Stimulated activated CD4-positive, alpha-beta T cell treated with anti-CD3 and anti-CD28 coated beads, TNF-alpha, amount 100 ng/mL, for 1 hour (primary cell): ENCODE measurements at places on chromosomes 13 and 19.

- DNase-seq = no peak
Observed at GRCh38 chr19:18878858-18879578, 16.9 kb downstream of the CERS1 start.

DNA sequence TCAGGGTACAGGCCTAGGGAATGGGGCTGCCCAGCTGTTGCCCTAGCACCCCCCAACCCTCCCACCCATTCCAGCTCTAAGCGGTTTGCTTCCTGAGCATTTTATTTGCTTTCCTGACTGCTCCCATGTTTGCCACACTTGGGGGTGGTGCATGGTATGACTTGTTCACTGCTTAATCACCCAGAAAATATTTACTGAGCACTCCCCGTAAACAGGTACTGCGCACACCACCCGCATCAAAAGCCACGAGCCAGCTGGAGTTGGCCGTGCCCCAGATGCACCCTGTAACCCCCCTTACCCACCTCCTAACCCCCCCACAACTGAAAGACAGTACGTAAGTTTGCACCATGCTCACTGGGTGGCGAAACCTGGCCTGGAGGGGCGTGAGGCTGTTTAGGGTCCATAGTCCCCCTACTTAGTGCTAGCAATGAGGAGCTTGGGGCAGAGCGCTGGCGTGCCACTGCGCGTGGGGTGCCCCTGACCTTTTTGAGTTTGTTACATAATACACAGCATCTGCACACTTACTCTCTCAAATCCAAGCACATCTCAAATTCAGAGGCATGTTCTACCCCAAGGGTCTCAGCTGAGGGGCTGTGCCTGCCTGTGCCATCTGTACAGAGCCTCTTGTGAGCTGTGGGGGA lies 29.8 kb downstream of the DPF1 start:
- DNase-seq = no peak

DNA sequence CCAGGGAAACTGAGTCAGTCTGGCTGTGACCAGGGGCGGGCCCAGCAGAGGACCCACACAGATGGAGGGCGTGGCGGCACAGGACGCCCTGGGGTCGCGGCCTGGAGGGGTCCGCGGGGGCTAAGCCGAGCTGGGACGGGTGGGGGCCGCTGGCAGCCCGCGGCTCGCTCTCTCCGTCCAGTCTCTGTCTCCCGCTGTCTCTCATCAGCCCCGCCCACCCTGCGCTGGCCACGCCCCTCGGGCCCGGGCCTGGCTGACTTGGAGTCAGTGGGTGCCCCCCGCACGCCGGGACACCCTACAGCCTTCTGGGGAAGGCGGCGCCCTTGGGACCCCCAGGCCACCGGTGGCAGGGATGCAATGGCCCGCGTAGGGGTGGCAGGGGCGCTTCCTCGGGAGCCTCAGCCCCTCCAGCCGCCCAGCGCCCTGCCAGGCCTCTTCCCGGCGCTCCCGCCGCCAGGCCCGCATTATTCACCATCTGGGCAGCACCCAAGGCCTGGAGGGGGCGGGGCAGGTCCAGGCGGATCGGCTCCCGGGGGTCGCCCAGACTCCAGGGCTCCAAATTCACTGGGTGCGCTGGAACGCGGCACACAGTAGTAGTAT lies at the start of gene TBXA2R:
TBXA2R (minus strand) TSS at position 186 of the 600 bp plus-strand sequence. CDS start 6,241 bp downstream, outside the sequence.
- DNase-seq = peak; percentile 51

GRCh38 chr13:46179491-46179908 lies 2.5 kb downstream of the LCP1 start:
- DNase-seq = peak; percentile 53

DNA sequence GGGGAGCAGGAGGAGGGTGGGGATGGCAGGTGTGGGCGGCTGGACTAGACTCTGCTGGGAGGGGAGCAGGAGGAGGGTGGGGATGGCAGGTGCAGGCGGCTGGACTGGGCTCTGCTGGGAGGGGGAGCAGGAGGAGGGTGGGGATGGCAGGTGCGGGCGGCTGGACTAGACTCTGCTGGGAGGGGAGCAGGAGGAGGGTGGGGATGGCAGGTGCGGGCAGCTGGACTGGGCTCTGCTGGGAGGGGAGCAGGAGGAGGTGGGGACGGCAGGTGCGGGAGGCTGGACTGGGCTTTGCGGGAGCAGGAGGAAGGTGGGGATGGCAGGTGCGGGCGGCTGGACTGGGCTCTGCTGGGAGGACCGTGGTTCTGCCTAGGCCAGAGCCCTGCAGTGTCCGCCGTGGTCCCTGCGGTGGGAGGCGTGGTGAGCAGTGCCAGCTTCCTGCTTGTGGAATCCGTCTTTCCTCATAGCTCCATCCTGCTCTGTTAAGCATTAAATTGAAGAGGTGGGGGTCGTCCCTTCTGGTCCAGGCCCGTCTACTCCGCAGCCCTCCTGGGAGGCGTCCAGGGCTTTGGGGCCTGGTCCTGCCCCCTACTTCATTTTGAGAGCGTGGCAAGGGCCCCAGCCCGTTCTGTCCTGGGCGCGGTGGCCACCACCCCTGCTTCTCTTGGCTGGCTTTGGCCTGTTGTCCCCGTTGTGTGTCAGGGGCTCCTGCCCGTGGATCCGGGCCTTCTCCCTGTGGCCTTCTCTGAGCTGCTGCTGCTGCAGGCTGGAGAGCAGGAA lies 4.7 kb downstream of the SPPL2B start:
- DNase-seq = no peak

DNA sequence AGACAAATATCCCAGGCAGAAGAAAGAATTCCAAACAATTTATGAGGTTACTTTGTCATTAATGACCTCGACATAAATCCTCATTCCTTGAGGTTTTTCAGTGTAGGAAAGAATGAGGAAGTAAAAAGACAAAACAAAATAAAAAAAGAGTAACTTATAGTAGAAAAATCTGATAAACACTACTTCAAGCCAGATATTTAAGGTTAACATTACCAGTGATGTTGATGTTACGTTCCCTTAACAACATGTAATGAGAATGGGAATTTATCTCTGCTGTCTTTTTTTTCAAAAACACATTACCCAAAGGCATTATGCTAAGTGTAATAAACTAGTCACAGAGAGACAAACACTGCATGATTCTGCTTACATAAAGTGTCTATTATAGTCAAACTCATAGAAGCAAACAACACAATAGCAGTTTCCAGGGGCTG lies 935.1 kb downstream of the SLITRK1 start:
- no peak for DNase-seq

DNA sequence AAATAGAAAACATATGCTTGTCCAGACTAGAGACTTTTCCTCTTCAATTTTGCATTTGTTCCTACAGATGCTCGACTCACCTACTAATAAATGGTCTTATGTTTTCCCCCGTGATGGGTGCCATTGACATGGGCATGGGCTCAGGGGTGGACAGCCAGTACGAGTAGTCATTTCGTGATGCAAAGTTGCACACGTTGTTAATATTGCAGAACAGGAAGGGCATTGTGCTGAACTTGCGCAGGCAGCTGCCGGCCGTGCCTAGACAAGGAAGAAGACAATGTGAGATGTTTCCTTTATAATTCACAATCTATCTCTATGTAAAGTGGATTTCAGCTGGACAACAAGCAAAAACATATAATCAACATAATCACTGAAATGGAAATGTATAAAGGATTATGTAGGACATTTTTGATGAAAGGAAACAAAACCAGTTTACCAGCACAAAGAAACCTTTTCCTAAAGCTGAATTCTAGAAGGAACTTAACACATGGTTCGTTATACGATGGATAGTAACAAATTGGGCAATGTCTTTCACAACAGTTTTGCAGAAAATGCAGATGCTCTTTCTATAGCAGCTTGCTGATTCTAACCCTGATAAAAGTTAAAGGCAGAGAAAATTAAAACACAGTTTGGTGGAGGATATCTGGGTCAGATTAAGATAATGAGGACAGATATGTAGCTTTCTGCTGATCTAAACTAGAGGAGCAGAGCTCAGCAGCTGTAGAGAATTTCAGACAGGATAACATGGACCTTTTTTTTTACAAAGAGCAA lies 145.7 kb downstream of the COL4A1 start:
- no peak for DNase-seq

DNA sequence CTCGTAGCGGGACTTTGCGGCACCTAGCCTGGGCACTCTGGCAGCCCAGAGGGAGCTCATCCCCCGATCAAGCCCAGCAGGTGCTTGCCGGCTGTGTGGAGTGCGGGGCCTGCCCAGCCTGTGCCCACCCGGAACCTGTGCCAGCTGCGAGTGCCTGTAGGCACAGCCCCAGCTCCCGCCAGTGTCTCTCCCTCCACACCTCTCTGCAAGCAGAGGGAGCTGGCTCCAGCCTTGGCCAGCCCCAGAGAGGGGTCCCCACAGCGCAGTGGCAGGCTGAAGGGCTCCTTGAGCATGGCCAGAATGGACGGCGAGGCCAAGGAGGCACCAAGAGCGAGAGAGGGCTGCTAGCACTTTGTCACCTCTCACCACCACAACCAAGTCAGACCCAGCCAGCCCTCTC lies 55.5 kb upstream of the C1QTNF9B start:
- no peak for DNase-seq

DNA sequence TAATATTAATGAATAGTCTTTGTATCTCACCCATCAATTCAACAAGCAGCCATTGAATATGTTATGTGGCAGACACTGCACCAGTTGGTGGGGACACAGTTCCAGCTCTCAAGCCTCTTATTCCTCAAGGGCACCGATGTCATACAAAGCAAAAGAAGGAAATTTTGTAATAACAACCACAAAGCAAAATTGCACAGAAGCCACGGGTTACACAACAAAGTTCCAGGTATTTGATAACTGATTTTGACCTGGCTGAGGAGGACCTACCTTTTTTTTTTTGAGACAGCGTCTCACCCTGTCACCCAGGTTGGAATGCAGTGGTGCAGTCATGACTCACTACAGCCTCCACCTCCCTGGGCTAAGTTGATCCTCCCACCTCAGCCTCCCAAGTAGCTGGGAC lies 266.7 kb downstream of the FOXO1 start:
- DNase-seq = no peak

- no peak for DNase-seq
Observed at GRCh38 chr13:93758575-93758974, 532.0 kb downstream of the GPC6 start.

- DNase-seq = no peak
Observed at GRCh38 chr13:27472941-27473340, 22.6 kb upstream of the MTIF3 start.

- DNase-seq = no peak
Observed at GRCh38 chr19:43290568-43291359, 21.4 kb upstream of the PSG9 start.

- no peak for DNase-seq
Observed at GRCh38 chr19:50418176-50419021, at the start of gene SPIB. TSS of gene SPIB (plus strand) at chr19:50418938. CDS start at chr19:50418963, 25 bp downstream.

- DNase-seq = no peak
Observed at GRCh38 chr13:112529216-112529615, 58.7 kb downstream of the TUBGCP3 start.

DNA sequence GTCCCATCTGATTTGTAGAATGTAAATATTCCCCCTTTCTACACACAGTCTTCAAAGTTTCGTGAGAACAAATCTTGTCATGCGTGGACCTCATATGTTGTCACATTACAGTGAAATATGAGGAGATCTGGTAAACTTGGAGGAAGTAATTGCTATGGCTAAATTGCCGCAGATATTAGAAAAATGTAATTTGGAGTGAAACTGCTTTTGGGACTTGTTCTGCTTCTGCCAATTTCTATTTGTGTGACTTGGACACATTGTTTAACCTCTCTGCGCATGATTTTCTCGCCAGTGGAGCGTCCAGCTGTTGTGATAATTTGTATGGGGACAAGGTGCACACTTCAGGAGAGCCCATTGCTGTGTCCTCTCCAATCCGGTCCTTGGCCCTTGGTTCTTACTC lies 693.1 kb upstream of the SLC10A2 start:
- DNase-seq = no peak

DNA sequence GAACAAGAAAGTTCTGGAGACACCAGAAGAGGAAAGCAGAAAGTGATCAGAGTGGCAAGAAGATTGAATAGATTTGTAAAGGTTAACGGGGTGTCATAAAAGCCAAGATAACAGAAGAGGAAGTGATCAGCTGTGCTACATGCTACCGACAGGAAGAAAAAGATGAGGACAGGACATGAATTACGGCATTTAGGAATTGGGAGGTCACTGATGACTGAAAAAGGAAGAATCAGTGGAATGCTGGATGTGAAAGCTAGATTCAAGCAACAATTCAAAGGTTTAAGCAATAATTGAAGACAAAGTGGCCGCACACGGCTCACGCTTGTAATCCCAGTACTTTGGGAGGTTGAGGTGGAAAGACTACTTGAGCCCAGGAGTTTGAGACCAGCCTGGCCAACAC lies 15.1 kb downstream of the ZNF160 start:
- DNase-seq = no peak

DNA sequence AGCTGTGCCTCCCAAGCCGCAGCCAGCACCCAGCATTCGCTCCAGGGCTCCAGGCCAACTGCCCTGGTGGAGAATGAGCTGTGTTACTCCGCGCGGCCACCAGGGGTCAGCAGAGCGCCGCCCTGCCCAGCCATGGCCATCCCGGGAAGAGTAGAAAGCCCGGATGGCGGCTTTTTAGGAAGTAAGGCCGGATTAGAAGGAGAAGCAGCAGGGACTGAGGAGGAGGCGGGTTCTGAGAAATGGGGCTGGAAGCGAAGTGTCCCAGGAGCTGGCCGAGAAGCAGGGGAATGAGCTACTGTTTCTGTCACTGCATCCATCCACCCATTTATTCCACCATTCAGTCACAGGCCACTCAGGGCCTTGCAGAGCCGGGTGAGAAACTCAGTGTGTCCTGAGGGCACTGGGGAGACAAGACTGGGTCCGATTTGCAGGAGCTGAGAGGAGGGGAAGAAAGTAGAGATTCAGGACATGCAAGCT lies 6.6 kb upstream of the NPAS1 start:
- peak; percentile 60 for DNase-seq

DNA sequence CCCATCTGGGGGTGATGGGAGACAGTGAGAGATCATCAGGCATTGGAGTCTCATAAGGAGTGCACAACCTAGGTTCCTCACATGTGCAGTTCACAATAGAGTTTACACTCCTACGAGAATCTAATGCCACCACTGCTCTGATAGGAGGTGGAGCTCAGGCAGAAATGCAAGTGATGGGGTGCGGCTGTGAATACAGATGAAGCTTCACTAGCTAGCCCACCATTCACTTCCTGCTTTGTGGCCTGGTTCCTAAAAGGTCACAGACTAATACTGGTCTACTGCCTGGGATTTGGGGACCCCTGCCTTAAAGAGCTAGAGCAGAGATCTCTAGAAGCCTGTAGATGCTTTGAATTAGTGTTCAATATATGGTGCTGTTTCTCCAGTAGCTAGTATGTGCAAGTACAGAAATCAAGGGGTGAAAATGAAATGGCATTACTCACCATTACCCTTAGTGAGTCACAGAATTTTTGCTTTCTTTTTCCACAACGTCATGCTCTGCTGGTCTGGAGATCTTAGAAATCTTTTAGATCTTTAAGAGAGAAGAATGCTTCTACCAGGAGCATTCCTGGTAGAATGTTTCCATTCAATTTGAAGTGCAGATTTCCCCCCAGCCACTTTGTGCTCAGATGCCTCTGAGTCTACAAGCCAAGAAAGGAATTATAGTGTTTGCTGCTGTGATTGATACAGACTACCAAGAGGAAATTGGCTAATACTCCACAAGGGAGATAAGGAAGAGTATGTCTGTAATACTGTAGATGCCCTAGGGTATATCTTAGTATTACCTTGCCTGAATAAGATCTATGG lies 2301.2 kb downstream of the PCDH9 start:
- DNase-seq = no peak

- DNase-seq = no peak
Observed at GRCh38 chr13:76380446-76381065, 505.6 kb downstream of the KCTD12 start.

GRCh38 chr13:48054601-48055000 lies 17.1 kb downstream of the NUDT15 start:
- no peak for DNase-seq

GRCh38 chr19:9799162-9799561 lies 19.7 kb downstream of the FBXL12 start:
- DNase-seq = no peak

- DNase-seq = no peak
Observed at GRCh38 chr13:44046428-44046827, 166.7 kb downstream of the LACC1 start.
